H4 (cell line): ENCODE measurements at places on chromosomes 5 and 9.

DNA sequence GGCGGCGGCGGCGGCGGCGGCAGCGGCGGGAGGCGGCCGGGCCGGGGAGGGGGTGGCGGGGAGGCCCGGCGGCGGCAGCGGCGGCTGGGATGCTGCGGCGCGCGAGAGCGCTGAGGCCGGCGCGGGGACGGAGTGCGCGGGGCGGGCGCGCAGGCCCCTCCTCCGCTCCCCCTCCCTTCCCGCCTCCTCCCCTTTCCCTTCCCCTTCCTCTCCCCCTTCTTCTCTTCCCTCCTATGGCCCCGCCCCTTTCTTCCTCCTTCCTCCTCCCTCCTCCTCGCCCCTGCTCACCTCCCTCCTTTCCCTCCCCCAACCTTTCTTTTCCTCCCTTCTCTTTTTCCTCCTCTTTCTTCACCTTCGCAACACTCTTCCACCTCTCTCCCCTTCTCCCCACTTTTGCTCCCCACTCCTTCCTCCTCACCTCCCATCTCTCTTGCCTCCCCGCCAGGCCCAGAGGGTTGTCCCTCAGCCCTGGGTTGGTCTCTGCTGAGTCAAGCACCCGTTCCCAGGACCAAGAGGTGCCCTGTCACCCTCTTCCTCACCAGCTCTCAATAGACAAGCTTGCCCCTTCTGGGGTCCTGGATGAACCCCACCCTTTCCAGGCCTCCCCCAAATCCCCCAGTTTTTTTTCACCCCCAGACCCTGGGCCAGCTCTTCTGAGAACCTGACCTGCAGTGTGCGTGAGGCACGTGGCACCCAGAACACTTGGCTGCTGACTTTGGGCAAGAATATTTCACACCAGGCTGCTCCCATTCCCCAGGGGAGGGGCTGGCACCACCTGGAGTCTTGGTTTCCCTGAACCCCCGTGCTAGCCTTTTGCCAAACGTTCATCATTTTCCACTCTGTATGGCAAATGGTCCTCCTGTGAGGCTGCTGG lies at the start of gene SEMA4D:
Gene SEMA4D, minus strand, starts transcription at position 136 of the 874 bp plus-strand sequence. CDS start 92,657 bp downstream, outside the sequence.
- DNase-seq: peak; percentile 76

GRCh38 chr9:126619361-126620135 lies 5.8 kb downstream of the LMX1B start:
- DNase-seq: no peak

DNA sequence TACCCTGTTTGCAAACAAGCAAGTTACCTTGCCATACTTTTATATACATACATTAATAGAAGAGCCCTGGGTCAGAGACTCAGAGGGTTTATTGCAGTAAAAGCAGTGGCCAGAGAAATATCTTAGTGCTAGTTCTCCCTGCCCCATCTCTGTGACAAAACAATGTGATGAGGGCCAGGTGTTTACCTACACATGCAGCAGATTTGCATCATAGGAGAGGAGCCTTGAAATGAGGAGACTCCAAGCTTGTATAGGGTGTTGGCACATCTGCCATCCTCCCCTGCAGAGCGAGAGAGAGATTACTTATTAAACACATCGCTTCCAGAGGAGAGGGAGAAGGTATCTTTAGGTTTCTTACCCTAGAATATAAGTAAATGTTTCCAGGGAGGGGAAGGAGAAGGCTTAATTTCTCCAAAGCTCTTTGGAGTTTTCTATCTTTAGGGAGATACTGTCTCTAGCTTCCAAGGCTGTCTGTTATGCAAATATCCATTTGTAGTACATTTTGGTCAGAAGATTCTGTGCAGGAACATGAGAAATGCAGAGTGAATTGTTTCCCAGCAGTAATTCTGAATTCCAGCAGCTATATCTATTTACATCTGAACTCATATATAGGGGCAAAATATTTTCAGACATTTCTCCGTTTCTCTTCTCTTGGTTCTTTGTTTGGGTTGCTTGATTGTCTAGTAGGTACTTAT lies 15.7 kb downstream of the FER start:
- DNase-seq: no peak

GRCh38 chr9:113160571-113160970 lies 9.8 kb downstream of the SLC31A2 start:
- no peak for DNase-seq

DNA sequence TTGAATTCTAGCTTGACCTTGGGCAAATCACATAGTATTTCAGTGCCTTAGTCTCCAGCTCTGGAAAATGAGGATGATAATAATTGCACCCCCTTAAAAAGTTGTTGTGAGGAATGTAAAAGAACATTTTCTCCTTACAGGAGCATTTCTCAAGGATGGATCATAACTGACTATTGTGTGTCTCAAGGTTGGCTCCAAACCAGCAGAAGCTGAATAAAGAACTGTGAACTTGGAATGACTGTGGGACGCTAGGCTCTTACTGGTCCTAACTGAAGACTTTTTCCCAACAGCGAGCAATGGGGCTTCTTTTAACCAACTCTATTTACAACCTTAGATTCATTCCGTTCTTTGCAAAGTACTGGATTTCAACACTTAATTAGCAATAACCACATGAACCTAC lies 26.2 kb upstream of the GLRX start:
- DNase-seq: no peak

DNA sequence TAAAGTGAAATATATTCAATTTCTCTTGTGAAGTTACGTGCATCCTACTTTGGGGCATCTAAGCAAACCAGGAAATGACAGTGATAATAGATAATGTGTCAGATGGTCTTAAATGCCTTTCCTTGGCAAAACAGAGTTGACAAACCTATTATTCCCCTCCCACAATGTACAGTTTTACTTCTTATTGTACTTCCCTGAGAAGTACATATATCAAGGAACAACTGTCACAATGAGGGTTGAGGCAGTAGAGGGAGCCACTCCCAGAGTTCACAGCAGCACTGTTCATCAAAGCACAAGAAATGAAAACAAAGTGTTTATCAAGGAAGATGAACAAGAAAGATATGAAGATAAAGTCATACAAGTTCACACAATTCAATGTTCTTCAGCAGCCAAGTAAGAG lies 41.1 kb downstream of the ELAVL2 start:
- DNase-seq: no peak

- no peak for DNase-seq
Observed at GRCh38 chr5:173735691-173736090, 119.2 kb upstream of the BOD1 start.

DNA sequence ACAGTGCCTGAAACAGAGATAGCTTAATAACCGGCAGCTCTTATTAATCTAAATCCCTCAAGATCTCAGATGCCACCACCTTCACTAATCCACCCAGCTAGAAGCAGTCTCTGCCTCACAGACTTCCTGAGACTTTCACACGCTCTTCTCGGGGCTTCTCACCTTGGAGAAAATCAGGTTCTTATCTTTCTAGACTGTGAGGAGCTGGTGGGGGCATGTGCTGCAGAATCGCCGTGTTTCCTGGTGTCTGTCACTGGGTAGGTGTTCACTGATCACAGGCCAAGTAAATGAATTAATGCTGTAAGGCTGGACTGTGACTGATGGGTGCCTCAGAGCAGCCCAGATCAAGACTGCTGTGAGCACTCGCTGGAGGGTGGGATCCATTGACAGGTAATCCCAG lies 101.7 kb downstream of the PSD2 start:
- DNase-seq: no peak

DNA sequence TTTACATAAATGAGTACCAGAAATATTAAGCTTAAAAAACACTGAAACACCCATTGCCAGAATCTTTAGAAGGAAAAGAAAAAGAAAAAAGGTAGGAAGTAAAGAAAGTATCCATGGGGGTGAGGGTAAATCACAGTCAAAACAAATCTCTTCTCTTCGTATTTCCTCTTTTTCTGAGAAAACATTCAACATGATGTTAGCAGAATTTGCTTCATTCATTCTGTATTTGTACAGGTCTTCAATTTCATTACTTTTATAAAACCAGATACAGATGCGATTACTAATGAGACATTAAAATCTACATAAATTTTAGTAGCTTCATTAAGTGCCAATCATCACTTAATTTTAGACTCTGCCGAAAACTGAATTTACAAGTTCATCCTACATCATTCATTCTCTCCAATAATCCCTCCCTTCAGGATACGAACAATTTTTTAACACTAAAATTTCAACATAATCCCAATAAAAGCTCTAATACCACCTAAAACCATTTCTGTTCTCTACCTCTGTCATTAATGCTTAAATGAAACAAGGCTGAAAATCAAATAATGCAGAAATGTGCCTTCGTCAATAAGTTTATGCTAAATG lies 7.0 kb downstream of the NR3C1 start:
- no peak for DNase-seq

GRCh38 chr9:71710201-71710600 lies 58.1 kb downstream of the CEMIP2 start:
- DNase-seq: no peak

GRCh38 chr5:139207297-139208000 lies 9.3 kb upstream of the SIL1 start:
- no peak for DNase-seq

DNA sequence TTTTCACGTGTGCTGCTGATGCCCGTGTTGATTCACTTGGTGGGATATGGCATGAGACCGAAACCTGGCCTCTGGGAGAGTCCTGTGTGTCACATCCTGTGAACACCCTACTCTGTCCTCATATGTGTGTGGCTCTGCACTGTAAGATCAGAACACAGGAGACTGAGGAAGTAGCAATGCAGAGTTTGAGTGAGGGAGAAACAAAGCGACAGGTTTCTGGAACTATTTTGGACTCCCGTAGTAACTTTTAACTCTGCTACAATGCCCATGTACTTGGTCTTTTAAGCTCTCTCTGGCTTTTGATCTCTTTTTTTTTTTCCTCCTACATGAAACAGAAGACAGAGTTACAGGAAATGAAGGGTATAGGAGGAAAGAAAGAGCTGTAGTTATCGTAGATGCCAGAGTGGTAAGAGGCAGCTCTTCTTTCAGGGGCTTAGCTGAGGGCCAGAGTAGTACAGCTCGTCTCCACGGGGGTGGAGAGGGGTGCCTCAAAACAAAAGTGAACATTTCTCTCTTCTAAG lies 26.6 kb downstream of the GRAMD2B start:
- DNase-seq: peak; percentile 25

- DNase-seq: peak; percentile 44
Observed at GRCh38 chr5:131109540-131110255, 55.4 kb downstream of the HINT1 start.

GRCh38 chr5:74400067-74400466 lies 240.5 kb downstream of the ENC1 start:
- no peak for DNase-seq

DNA sequence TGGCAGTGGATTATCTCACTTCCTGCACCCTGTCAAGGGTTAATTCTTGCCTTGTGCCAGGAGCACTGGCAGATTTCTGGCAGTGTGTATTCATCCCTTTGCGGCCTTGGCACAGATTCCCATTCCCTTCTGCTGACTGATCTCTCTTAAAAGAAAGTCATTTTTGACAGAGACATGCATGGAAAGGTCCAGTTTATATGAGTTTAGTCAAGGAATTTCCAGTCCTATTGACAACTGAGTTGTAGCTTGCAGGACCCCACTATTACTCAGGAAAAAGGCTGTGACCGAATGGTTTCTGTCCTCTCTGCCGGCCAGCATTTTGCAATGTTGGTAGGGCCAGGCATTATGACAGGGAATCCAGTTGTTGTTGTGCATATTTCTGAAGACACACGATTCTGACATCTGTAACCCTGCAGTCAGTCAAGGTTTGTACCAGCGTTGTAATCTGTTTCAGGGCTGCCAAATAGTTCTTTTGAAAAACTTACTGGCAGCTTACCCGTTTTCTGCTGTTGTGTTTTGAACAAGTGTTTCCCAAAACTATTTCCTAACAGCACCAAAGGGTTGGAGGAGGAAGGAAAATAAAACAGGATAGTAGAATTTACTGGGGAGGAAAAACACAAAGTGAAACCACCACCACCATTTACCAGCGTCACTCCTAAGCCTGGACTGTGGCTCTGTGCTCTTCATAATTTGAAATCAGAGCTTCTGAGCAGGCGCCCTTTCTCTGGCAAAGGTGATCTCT lies 243.4 kb upstream of the KLF4 start:
- peak; percentile 73 for DNase-seq
